Bronchial epithelial cell (primary cell): ENCODE measurements at places on chromosomes 13 and 19. TPM values are rescaled to one million over a fixed set of nuclear protein-coding genes. Genes with fewer than 3 reads are reported as not detected.

- DNase-seq: no peak
Observed at GRCh38 chr19:7301525-7301924, 7.3 kb upstream of the INSR start.

Gene FGF22
- not detected in 2 replicates for total RNA-seq

Gene MYO16
- not detected in 2 replicates for total RNA-seq

Gene C19orf85
- total RNA-seq: not detected in 2 replicates

Gene SELENOV
- total RNA-seq: not detected in 2 replicates

- no peak for DNase-seq
Observed at GRCh38 chr19:45515081-45515624, 7.9 kb downstream of the VASP start.

Gene ONECUT3
- under 0.01 TPM in 2 replicates for total RNA-seq

DNA sequence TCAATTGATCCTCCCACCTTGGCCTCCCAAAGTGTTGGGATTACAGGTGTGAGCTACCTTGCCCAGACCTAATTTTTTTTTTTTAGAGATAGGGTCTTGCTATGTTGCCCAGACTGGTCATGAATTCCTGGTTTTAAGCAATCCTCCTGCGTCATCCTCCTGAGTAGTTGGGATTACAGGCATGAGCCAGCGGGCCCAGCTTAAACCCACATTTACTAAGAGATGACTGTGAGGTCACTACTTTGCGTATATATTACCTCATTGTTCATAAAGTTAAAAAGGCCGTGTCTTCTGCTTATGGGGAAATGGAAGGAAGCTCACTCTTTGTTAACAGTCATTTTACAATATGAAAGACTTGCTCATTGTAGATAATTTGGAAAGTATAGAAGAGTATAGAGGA lies 39.6 kb upstream of the C1QTNF9 start:
- peak; percentile 7 for DNase-seq

DNA sequence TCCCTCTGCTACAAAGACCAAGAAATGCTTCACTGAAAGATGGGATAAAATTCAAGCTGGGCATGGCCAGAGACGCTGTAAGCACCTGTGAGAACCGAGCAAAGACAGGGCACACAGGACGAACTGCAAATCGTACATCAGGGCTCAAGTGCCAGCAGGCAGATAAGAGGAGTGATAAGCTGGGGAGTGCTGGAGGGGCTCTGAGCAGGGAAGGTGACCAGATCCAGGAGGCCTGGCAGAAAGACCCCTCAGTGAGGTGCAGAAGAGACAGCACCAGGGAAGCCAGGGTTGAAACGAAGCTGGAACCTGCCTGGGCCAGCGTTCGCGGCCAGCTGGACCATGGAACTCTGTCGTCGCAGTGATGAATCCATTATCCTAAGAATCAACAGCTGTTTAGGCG lies 10.2 kb downstream of the RAB20 start:
- DNase-seq: no peak

- DNase-seq: no peak
Observed at GRCh38 chr13:93981426-93981977, 498.0 kb downstream of the DCT start.

- DNase-seq: peak; percentile 13
Observed at GRCh38 chr13:73870970-73871935, 263.0 kb downstream of the KLF12 start.

Gene LSR
- 11.3 and 27.0 TPM in 2 replicates for total RNA-seq

Gene SIGLEC9
- not detected in 2 replicates for total RNA-seq

- peak; percentile 45 for DNase-seq
Observed at GRCh38 chr19:44592451-44592890, 20.9 kb upstream of the IGSF23 start.

Gene EXOC3L2
- total RNA-seq: not detected in 2 replicates

DNA sequence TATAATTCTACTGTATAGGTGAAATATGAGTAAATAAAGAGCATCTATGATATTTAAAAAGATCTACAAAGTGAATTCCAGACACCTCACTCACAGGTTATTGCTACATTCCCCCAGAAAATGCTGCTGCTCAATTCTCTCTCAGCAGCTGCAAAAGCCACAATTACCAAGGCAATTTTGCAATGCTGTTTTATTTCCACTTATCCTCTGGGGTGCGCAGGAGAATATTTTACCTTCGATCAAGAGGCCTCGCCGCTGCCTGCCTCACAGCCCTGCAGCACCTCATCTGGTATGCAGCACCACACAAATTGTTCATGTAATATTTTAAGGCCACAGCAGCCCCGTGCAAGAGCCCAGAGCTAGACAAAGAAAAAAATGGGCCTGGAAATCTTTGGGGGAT lies 333.2 kb downstream of the DNAJC15 start:
- DNase-seq: peak; percentile 38

DNA sequence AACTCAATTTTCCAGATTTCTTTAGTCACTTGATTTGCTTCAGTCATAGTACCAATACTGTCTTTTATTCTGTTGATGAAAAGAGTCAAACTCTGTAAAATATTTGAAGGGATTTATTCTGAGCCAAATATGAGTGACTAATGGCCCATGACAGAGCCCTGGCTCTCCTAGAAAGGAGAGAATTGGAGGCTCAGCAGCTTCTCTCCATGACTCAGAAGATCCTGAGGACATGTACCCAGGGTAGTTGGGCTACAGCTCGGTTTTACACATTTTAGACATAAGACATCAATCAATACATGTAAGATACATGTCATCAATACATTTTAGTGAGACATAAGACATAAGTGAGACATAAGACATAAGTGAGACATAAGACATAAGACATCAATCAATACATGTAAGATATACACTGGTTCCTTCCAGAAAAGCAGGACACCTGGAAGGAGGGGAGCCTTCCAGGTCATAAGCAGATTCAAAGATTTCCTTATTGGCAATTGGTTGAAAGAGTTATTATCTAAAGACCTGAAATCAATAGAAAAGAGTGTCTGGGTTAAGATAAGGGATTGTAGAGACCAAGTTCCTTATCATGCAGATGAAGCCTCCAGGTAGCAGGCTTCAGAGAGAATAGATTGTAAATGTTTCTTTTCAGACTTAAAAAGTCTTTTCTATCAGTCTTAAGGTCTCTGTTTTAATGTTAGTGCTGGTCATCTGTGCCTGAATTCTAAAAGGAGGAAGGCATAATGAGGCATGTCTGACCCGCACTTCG lies 179.8 kb upstream of the RFC3 start:
- peak; percentile 88 for DNase-seq

DNA sequence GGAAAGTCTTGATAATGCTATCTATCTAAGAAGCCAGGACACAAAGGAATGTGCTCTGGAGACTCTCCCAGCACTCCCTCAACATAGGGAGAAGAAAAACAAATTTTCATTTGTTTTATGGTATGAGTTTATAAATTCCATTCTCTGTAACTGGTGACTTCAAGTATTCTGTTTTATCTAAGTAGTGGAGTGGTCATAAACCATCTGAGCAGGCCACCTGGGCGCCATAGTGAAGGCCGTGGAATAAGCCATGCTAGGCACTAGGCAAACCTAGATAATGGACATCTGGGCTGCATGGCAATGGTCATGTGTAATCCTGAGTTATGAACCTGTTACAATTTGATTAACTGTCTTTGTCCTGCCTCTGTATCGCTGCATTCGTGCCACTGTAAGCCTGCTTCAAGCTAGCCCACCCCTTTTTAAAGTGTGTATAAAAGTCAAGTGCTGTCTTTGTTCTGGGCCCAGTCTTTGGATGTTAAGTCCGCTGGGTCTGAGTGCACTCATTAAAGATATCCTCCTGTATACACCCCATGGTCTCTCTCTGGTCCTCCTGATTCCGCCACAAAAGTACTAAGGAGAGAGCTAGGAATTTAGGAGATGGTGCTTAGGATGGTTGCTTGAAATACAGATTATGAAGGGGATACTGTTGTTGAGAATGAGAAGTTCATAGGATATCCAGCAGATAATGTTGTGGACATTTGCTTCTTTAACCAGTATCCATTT lies 13.2 kb downstream of the GTF2F2 start:
- DNase-seq: no peak

Gene SPACA6
- 1.1 and 3.2 TPM in 2 replicates for total RNA-seq

Gene TTC9B
- total RNA-seq: not detected in 2 replicates

Gene SLC10A2
- total RNA-seq: not detected in 2 replicates

GRCh38 chr19:2768365-2769132 lies 14.5 kb downstream of the SGTA start:
- DNase-seq: no peak

Gene ATP1A3
- total RNA-seq: 0.13 TPM in 1 of 2 replicates, not detected in the other

GRCh38 chr13:27607125-27607524 lies 13.2 kb downstream of the LNX2 start:
- DNase-seq: peak; percentile 87

DNA sequence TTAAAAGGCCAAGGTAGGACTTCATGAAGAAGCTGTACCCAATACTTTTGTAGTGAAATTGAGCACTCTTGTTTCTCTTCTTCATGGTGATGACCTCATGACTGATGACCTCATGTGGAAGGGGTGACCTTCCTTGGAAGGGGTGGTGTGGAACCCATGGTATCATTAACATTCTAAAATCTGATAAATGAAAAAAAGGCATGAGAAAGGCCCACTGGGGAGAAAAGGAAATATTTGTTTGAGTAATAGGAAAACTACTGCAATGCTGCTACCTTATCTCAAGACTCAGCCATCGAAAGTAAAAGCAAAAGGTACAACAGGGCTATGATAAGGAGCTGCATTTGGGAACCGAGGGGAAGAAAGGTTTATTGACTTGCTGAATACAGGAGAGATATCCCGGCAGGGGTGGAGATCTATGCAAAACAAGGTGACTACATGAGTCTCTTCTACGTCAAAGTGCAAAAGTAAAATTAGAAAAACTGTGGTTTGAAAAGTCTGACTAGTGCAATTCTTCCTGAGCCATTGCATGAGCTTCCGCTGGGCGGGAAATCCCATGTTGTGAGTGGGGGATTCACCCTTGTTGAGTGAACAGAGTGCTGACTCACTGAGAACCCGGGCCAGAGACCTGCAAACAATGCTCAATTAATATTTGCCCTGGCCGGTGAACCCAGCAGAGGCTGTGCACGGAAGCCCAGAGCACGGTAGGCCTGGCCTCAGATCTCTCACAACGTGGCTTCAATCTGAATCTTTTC lies 138.9 kb upstream of the RFC3 start:
- peak; percentile 73 for DNase-seq

DNA sequence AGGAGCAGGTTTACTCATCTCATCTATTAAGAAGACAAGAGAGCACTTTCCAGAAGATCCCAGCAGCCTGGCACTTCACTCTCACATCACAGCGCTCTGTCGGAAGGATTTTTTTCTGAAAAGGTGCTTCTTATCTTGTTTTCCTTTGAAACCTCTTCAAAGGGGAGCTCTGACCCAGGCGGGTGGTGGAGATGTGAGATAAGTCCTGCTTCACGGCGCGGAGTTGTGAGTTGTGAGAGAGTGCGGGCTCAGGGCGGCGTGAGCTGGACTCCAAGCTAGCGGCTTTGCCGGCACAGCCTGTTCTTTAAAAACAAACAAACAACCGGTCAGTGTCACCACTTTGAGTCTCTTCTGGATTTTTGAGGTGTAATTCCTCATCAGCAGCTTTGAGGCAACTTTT lies 169.0 kb upstream of the ARGLU1 start:
- no peak for DNase-seq

DNA sequence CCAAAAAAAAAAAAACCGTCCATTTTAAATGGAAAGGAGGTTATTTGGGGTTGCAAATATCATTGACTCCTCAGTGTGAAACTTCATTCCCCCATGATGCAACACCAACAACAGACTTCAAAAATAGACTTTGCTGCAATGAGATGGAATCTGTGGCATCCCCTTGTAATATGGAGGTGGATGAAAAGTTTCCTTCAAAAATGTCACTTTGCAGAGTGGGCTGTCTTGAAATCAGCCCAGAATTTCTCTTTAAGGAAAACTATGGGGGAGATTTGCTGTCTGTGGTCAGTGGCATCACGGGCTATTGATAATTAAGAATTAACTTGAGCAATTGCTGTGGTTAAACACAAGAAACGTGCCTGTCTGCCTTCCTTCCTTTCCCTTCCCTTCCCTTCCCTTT lies 1.5 kb downstream of the GPR18 start:
- no peak for DNase-seq

- DNase-seq: no peak
Observed at GRCh38 chr13:30165796-30166195, 141.6 kb downstream of the KATNAL1 start.

DNA sequence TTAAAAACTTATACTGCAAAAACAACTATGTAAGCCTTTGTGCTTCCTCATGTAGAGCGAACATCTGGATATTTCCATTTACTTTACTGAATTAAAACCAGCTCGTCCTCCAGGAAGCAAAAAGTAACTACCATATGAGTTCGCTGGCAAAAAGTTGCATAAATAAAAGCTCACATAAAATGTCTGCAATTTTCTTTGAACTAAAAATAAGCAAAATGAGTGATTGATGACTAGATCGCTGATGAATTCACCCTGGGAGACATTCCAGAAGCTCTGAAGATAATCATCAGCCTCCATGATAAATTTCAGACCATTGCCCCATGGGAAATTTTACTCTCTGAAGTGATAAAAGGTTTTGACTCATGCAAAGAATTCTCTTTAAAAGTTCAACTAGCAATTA lies 67.3 kb upstream of the SACS start:
- DNase-seq: no peak

DNA sequence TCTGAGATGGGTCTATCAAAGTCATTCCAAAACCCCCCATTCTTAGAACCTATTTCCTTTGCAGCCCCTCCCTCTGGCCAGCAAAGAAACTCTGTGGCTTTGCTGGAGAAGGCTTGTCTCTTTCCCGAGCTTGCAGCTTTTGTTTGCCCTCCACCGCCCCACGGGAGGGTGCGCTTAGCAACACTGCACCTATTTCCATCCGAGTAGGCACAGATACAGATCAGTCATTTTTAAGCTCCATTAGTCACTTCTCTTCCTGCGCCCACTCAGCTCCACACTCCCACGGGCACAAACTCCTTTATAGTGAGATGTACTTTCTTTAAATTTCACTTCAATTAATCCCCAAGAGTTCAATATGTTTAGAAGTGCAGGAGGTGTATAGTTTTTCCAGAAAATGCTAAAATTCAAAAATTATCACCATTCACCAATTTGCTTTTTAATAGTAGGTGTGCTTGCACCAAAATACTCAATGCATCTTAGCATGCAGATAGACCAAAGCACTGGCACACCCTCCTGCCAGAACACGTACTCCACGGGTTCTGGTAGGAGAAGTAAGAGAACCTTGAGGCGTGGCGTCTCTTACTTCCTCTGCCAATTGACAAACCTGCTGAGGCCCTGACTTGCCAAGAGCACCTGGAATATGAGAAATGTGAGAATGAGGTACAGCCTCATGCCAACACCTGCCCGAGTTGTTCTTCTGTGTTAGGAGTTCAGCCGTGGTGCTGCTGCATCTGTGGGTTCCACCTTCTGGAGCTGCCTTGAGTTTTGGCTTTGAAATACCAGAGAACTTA lies 183.7 kb downstream of the TEX29 start:
- peak; percentile 0 for DNase-seq

DNA sequence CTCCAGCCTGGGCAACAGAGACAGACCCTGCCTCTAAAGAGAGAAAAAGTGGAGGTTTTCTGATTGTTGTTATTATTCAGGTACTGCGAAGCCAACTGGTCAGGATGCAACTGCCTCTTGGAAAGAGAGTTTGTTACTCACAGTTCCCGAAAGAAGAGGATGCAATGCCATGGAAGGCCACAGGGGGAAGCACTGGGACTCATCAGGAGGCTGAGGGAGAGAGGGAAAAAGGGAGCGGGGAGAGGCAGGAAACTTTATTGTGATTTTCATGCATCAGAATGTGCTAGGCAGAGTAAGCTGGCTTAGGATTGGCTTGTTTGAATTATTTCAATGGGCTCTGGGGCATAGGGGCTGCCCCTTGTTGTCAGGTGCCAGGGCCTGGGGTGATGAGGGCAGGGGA lies 27.6 kb downstream of the MYO9B start:
- no peak for DNase-seq
